Left colon (tissue), 2 donors: ENCODE measurements at places on chromosomes 12 and 14.

DNA sequence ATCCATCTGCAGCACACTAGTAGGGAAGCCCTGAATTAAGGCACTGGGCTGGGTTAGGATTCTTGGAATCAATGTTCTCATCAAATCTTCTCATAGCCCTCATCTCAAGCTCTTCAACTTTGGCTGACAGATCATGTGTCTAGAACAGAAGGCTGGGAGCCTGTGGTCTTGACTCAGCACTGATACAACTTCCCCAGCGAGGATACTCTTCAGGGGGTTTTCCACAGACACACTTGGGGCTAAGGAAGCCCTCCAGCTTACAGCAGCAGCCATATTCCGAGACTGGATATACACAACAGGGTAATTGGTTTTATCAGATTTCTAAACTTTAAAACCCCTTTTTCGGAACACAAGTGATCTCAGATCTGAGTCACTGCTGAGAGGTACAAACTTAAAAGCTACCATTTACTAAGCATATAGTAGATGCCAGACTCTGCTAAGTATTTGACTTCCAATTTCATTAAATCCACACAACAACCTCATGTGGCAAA, 3.5 kb downstream of the FMNL3 start:
- DNase-seq: no peak

DNA sequence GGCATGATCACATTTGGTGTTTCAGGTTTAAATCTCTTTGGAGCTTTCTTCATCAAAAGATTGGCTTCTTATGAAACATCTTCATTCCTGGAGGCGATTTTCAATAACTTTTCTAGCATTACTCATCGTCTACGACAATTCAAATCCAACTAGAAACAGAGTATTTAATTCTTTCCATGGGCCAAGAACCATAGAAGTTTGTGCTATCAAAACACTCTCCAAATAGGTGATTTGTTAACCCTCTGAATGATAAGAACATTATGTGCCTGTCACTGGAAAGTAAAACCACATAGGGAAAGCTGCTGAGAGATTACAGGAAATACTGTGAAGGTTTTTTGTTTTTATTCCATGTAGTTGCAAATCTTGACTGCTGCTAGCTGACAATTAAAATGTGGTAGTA, 6.9 kb upstream of the DCN start:
- no peak for DNase-seq

GRCh38 chr14:60211153-60211552, 37.9 kb upstream of the PPM1A start:
- no peak for DNase-seq

DNA sequence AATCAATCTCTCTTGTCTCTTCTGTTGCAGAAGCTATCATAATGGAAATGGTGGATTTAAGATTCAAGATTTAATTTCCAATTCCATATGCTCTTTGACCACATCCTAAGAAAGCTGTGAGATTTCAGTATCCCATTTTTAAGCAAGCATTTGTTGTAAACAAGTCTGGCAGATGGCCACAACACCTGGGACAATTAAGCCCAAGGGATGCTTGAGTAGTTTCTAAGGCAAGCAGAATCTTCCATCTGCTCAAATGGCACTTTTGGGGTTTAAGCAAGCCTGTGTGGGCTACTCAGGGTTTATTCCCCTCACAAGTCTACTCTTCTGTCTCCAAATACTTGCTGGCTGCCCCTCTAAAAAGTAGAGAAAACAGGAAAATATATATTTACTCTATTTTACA, 304.7 kb upstream of the SYT1 start:
- no peak for DNase-seq

DNA sequence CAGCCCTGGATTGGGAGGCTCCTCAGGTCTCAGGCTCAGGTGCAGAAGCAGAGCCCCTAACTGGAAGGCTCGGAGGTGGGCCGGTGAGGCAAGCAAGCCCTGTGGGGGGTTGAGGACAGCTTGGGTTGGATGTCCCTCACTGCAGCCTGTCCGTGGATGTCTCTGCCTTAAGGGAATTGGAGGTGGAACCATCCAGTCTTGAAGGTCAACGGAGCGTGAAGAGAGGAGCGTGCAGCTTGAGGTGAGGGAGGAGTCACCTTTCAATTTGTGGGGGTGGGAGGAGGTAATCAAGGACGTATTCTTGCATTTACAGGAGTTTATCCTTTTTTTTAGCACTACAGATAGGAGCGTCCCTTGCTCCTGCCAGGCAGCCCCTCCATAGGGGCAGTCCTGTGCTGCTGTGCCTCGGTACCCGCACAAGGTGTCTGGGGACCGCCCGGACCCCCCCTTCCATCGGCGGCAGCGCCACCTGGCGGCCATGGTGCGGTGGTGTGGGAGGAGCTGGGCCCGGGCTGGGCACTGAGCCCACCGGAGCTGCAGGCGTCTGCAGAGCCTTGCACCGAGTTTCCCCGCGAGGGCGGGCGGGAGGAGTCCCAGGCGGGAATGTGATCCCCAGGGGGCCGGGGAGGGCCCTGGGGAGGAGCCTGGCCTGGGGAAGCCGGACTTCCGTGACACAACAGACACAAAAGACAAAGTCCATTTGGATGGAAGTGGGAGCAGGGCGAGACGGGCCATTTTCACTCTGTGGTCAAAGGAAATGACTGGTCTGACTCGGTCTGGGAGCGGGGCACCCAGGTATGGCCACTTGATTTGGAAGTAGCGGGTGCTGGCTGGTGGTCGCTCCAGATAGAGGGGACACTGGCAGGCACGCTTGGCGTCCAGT, 864 bp downstream of the DNAJC22 start:
- DNase-seq: peak; percentile 94

- peak; percentile 62 for DNase-seq
These were observed 20.3 kb downstream of the FIGNL2 start for GRCh38 chr12:51827925-51828818.

- no peak for DNase-seq
These were observed 83.0 kb upstream of the CCDC196 start for GRCh38 chr14:66403183-66403582.

GRCh38 chr12:64551676-64552075, 58.6 kb upstream of the RASSF3 start:
- DNase-seq: no peak

DNA sequence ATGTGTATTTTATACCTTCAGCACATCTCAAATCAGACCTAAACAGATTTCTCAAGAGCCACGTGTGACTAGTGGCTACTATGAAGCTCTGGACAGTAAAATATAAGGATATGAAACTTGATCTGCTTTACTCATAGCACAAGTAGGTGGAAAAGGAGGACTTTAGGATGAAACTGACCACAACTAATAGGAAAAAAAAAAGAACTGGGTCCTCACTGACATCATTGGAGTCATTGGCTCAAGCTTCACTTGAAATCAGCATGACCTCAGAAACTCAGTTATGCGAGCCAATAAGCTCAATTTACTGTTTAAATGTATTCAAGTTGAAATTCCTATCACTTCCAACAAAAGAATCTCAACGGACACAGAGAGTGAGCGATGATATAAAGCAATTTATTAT, 34.1 kb upstream of the CIT start:
- DNase-seq: no peak

DNA sequence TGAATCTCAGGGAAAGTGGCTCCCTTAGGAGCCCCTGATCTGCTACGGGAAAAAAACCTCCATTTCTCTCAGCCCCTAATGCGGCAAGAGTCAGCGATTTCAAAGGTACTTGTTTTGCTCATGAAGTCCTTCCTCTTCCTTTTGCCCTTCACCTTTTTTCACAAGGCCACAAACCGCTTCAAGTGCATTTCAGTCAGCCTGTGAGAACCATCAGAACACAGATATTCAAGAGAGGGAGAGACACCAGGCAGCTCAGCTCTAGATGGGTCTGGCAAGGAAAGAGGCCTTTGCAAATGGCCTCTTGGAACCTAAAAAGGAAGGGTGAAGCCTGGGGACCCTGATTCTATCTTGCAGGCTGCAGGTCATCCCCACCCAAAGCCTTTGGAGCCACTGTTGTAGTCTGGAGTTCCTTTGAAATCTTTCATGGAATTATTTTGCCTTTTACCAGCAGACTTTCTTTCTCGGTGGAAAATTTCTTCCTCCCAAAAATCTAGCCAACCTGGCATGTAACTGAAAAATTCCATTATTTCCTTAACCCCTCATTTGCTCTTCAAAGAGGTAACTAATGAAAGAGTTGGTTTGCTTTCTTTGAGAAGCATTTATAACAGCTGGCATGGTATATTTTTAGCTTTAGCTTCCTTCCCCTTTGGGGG, 145.0 kb downstream of the SAMD4A start:
- no peak for DNase-seq
